ENCODE measurements at places on chromosomes 1 and 21. TPM values are rescaled to one million over a fixed set of nuclear protein-coding genes. Genes with fewer than 3 reads are reported as not detected.

Gene TSACC
- total RNA-seq: 0.75 TPM

Gene SYCP1
- total RNA-seq: not detected

Gene ZNHIT6
- total RNA-seq: 13.7 TPM

Gene C1orf94
- not detected for total RNA-seq

Gene OR6N1
- total RNA-seq: not detected

Gene SEMA6C
- total RNA-seq: 6.1 TPM

Gene NR1I3
- not detected for total RNA-seq

Gene SEMA4A
- 16.2 TPM for total RNA-seq

Gene RLF
- 14.2 TPM for total RNA-seq

Gene SF3B4
- 50.8 TPM for total RNA-seq

Gene MTARC2
- total RNA-seq: 23.1 TPM

Data from PC-9 (cell line).